ENCODE measurements at places on chromosomes 5 and 9.

DNA sequence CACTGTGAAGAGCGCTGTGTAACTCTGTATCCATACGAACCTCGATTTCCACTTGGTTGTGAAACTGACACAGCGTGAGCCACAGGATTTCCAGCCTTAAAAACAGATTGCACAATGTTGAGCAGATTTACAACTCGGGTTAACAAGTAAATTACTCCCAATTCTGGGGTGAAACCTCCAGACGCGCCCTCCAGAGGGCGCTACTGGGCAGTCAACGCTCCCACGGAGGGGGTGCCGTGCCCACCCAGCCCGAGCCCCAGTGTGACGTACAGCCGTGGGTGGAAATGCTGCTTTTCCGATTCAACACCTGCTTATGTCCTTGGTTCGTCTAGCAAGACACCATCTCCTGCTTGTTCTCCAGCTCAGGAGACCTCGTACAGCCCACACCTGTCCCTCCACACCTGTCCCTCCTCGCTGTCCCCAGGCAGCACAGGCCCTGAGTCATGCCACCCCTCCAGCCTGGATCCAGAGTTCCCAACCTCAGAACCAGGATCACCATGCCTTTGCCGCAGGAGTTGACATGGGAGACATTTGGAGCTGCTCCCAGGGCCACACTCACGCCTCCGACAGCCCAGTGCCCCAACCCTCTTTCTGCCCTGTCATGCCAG is 34.4 kb upstream of the SLC6A3 start:
- DNase-seq: peak; percentile 27

DNA sequence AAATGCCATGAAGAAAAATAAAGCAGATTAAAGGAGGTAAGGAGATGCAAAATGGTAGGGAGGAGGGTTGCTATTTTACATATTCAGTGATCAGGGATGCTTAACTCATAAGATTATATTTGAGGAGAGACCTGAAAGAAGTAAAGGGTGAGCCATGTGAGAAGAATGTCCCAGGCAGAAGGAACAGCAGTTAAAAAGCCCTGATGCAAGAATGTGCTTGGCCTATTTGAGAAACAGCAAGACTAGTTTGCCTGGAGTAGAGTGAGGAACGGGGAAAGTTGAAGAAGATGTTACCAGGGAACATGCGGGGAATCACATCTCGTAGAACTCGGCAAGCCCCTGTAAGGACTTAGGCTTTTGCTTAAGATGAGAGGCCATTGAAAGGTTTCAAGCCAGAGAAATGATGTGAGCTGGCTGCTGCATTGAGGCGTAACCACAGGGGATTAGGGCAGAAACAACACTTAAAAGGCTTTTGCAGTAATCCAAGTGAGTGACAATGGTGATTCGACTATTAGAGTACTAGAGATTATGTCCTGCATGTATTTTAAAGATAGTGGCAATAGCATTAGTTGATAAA is 198.7 kb downstream of the VPS13A start:
- no peak for DNase-seq

- DNase-seq: no peak
Measured at GRCh38 chr5:166329149-166329800, 1962.2 kb upstream of the WWC1 start.

GRCh38 chr5:142572006-142572405 is 113.9 kb downstream of the FGF1 start:
- no peak for DNase-seq

- no peak for DNase-seq
Measured at GRCh38 chr5:43171451-43171850, 20.6 kb upstream of the NIM1K start.

- DNase-seq: no peak
Measured at GRCh38 chr9:128056887-128057723, 10.0 kb downstream of the NAIF1 start.

GRCh38 chr5:58088941-58089340 is 370.9 kb downstream of the PLK2 start:
- DNase-seq: no peak

DNA sequence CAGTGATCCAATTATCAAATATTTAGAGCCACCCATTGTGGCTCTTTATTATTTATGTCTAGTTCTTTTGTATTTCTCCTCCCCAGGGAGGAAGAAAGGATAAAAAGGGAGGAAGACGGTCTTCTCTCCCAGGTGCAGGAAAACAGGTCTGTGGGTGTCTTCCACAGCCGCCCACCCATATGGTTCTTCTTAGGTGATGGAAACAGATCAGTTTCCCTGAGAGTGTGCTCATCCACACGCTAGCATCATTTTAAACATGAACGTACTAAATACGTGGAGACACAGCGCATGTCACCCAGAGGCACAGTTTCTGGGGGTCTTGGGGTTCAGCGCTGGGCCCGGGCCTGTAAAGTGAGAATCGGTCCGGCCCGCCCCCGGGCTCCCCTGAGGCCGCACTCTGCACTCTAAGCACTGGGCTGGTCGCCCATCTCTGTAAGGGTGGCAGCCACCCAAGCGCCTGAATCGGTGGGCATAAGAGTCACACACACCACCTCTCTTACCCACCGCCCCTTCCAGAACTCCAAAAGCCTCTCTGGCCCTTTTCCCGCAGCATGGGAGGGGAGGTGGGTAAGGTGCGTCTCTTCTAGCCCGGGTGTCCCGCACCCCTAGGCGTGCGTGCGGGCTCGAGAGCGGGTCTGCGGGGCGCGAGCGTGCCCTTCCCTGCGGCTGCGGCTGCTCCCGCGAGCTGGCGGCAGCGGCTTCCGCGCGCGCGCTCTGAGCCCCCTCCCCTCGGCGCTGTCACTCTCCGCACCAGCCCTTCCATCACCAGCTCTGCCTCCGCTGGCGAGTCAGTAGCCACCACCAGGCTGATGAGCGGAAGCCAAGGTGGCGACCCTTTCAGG is 1.3 kb downstream of the PTCH1 start:
- DNase-seq: no peak

DNA sequence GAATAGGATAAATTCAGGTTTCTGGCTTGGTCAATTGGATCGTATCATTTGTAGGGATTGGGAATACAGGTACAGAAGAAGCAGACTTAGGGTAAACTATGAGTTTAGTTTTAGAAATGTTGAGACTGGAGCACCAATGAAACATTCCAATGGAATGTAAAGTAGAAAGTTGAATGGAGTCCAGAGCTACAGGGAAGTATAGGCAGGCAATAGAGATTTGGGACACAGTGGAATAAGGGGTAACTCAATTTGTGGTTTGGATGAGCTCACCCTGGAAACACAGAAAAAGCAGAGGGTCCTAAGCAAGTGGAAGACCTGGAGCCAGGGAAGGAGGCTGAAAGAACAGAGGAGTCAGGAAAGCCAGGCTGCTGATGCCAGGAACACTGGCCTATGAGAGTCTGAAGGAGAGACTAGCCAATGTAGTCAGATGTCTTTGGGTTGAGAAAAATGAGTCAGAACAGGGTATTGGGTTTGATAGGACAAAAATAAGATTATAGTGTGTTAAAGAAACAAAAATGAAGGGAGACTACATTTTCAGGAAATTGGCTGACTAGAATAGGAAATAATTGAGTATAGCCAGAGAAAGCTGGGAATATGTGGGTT is 72.8 kb downstream of the STARD4 start:
- no peak for DNase-seq

- no peak for DNase-seq
Measured at GRCh38 chr5:124494540-124495116, 251.8 kb downstream of the ZNF608 start.

DNA sequence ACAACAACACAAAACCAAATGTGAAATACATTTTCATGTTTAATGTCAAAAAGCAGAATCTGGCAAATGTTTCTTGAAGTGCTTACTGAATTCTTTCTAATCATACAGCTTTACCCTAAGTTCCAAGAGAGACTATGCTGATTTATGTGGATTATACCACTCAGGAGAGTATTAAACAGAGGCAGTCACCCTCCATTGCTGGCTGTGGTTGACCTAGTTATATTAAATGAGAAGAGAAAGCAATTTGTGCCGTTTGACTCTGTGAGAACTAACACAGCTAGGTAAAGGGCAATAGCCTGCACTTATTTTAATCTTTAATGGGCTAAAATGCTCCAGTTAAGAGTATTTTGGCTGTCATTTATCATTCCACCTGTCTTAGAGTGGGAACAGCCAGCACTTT is 62.6 kb downstream of the ELL2 start:
- DNase-seq: no peak

GRCh38 chr9:37364751-37365360 is 57.6 kb upstream of the GRHPR start:
- DNase-seq: no peak

GRCh38 chr9:37290366-37290939 is 132.0 kb upstream of the GRHPR start:
- no peak for DNase-seq

GRCh38 chr5:172528440-172528839 is 74.1 kb upstream of the SH3PXD2B start:
- no peak for DNase-seq

GRCh38 chr5:156432830-156433105 is 105.8 kb downstream of the SGCD start:
- DNase-seq: no peak

GRCh38 chr5:53782620-53783019 is 222.2 kb downstream of the NDUFS4 start:
- no peak for DNase-seq

GRCh38 chr5:4802044-4802443 is 338.1 kb upstream of the ADAMTS16 start:
- DNase-seq: no peak

GRCh38 chr5:74424162-74424868 is 216.2 kb downstream of the ENC1 start:
- no peak for DNase-seq

- no peak for DNase-seq
Measured at GRCh38 chr9:108812396-108813025, 43.3 kb downstream of the ACTL7B start.
